ENCODE measurements at places on chromosomes 6 and 20.

DNA sequence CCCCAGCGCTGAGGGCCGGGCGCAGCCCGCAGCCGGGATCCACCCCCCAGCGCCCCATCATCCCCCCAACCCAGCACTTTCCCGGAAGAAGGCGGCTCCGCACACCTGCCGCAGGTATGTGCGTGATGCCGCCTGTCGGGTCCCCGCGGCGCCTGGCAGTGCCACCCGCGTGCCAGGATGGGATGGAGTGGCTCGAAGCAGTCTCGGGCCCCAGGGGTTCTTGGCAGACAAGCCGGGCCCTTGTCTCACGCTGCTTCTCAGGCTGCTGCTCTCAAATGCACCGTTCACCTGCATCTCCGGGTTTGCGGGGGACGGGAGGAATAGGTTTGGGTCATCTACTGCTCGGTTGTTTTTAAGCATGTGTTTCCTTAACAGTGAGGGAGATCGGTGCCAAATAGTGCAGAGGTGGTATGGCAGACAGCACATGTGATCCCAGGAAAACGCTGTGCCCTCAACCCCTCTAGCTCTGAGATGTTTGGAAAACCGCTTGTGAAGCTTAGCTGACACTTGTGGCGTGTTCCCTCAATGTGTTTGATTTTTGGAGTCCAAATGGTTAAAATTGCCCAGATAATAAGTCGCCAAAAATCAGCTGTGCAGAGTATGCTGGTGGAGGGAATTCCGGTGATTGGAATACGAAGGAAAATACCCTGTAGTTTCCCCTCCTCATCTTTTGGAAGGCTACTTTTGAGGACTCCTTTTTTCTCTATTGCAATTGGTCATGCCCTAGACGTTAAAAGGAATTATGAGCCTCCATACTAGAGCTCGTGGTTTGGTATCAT, 926 bp downstream of the MYLIP start:
- peak; percentile 41 for DNase-seq
- H3K27me3 ChIP-seq, result peaks cover 4% of the 10 kb centered on the region
- H3K36me3 ChIP-seq, result peaks cover 23% of the 10 kb centered on the region
- peaks cover 1% of the 10 kb centered on the region for H3K4me1 ChIP-seq
- peak overlapping the region; percentile 69 for H3K27ac ChIP-seq

- no peak overlapping the region for H3K27ac ChIP-seq
Observed at GRCh38 chr6:165782134-165782533, 119.1 kb upstream of the PDE10A start.

DNA sequence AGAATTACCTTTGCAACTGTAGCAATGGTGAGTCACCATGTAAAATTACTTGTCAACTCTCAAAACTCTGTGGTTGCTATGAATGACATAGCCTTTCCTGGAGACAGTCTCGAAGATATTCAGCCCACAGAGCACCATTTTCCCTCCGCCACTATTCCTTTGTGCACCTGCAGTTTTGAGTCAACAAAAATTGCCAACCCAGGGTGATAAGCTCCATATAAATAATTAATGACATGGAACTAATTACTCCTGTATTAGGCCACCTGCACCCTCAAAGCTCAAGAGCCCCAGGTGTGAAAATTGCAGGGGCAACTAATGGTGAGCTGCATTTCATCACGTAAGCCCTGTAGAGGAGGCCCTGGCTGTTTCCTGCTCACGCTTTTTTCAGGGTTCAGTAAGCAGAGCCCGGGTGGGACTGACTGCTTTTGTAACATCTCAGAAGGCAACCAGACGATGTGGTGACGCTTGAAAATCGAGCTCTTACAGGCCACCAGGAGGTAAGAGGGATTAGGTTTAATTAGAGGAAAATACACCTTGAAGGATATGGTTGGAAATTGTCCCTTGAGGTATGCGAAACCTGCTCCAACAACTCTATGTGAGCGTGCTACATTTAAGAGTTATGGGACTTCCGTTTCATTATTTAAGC, 70.8 kb downstream of the BMP2 start:
- H3K4me3 ChIP-seq, result no peak overlapping the region
- H3K27me3 ChIP-seq, result peaks cover 9% of the 10 kb centered on the region
- no peak for DNase-seq
- no peak overlapping the region for H3K27ac ChIP-seq
- H3K4me1 ChIP-seq, result peaks cover 2% of the 10 kb centered on the region
- no peaks in the 10 kb centered on the region for H3K36me3 ChIP-seq

DNA sequence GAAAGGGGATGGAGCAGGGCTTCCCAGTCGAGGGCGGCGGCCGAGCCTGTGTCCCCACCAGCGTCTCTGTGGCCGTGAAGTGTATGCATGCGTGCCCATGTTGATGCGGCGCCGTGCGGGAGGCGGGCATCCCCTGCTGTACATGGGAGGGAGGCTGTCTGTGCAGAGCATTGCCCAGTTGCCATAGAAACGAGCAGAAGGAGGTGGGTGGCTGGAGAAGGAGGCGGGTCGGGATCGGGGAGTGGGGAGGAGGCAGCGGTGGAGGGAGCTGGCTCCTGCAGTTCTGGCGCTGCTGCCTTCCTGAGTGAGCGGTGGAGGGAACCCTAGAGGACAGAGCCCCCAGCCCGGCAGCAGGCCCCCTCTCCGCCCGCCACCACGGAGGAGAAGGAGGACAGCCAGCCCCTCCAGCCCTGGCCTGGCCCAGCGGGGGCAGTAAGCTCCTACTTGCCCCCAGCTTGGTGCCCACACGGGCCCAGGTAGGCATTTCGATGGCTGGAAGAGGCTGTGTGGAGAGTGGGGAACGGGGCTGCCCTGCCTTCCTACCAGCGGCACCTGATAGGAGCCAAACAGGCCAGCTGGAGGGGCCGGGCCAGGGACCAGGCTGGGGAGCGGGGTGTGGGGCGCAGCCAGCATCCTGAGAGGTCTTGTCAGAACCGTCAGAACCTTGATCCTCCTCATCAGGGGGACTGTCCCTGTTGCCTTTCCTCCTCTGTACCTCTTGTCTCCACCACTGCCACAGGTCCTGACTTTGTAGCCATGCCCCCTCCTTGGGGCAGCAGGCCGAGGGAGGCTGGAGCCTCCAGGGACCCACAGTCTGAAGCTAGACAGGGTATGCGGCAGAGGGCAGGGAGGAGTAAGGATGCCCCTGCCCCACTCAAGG, 41.3 kb downstream of the SPDEF start:
- H3K4me1 ChIP-seq, result peaks cover 8% of the 10 kb centered on the region
- H3K27me3 ChIP-seq, result peaks cover 66% of the 10 kb centered on the region
- no peak overlapping the region for H3K27ac ChIP-seq
- H3K36me3 ChIP-seq, result no peaks in the 10 kb centered on the region
- H3K4me3 ChIP-seq, result no peak overlapping the region

GRCh38 chr6:131629651-131630050, 1.6 kb upstream of the MED23 start:
- H3K27me3 ChIP-seq, result peaks cover 7% of the 10 kb centered on the region
- H3K4me3 ChIP-seq, result no peak overlapping the region
- no peak for DNase-seq
- no peak overlapping the region for H3K27ac ChIP-seq

DNA sequence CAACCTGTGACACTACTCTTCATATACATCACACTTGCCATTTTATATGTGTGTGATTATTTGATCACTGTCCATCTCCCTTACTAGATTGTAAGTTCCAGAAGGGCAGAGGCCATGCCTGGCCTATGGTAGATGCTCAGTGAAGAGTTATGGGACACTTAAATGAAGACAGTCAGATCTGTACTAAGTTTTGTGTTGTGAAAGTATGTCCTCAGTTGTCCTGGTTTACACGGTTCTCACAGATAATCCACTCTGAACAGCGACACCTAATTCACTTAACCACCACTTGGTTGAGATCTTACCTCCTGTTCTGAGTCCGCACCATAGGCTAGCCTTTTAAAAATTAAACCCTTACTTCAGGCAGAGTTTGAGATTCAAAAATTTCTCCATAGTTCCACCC, 434.1 kb upstream of the SOX4 start:
- no peaks in the 10 kb centered on the region for H3K4me1 ChIP-seq
- DNase-seq, result no peak
- H3K4me3 ChIP-seq, result no peak overlapping the region
- H3K27me3 ChIP-seq, result no peaks in the 10 kb centered on the region
- H3K27ac ChIP-seq, result no peak overlapping the region
- H3K36me3 ChIP-seq, result no peaks in the 10 kb centered on the region

DNA sequence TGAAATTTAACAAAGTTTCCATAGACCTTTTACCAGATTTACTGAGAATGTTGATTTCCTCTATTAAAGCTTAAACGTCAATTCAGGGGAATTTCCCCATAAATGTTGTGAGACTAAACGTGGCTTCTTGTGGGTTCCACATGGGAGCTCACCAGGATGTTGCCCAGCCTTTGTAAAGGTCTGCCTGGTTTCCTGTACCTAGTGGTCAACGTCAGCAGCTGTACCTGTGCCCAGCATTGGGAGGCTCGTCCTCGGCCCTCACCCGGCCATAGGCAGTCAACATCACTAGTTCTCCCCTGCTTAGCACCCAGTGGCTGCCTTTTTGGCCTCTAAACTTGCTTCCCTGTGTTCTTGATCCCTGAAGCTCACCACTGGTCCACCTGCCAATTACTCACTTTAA, 22.1 kb upstream of the CD83 start:
- H3K4me3 ChIP-seq, result no peak overlapping the region
- H3K36me3 ChIP-seq, result no peaks in the 10 kb centered on the region
- DNase-seq, result no peak
- peaks cover 2% of the 10 kb centered on the region for H3K4me1 ChIP-seq
- no peak overlapping the region for H3K27ac ChIP-seq
- H3K27me3 ChIP-seq, result peaks cover 4% of the 10 kb centered on the region

- H3K36me3 ChIP-seq, result no peaks in the 10 kb centered on the region
- H3K4me1 ChIP-seq, result peaks cover 5% of the 10 kb centered on the region
- peaks cover 7% of the 10 kb centered on the region for H3K27me3 ChIP-seq
- DNase-seq, result no peak
- H3K27ac ChIP-seq, result no peak overlapping the region
Observed at GRCh38 chr20:48875914-48876240, 45.6 kb upstream of the ARFGEF2 start.

DNA sequence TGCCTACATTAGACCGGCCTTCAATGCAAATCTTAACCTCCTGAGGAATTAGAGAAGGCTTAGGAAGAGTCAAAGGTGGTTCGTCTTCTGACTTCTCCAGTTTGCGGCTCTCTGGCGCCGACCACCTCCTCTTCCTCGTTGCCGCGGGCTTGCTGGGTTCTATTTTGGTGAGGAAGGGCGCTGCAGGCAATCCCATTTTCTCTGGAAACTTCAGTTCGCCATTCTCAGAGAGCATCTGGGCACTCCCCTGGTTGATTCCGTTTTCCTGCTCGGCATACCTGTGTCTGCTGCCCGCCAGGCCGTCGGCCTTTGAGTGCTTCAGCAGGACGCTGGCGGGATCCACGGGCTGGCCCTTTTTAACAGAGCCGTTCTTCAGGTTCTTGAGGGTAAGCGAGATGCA, 67.9 kb downstream of the GMPR start:
- H3K27ac ChIP-seq, result no peak overlapping the region
- no peak overlapping the region for H3K4me3 ChIP-seq
- peaks cover 1% of the 10 kb centered on the region for H3K4me1 ChIP-seq
- H3K27me3 ChIP-seq, result no peaks in the 10 kb centered on the region
- DNase-seq, result no peak

DNA sequence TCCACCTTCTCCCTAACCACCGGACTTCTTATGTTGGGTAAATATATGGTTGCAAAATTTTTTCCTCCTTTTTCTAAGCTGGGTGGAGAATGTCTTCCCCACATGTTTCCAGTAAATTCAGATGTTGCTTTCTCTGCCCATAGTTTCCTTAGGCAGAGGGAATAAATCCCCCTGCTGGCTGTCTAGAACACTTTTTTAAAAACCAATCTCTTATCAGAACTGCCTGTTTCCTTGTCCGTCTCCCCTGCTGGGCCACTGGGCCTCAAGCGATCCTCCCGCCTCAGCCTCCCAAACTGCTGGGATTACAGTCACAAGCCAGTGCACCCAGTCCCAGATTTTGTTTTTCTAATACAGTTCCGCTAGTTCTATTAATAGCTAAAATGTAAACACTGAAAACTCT, 9.9 kb upstream of the WFDC2 start:
- no peaks in the 10 kb centered on the region for H3K36me3 ChIP-seq
- no peak for DNase-seq
- H3K4me3 ChIP-seq, result no peak overlapping the region
- no peak overlapping the region for H3K27ac ChIP-seq

All from mesenchymal stem cell (in vitro differentiated cells and primary cell).